NCI-H1092 (cell line): ENCODE measurements at places on chromosomes 4 and X.

GRCh38 chr4:19739101-19739651, 512.5 kb upstream of the SLIT2 start:
- DNase-seq = no peak

- DNase-seq = no peak
Measured at GRCh38 chr4:84258905-84259830, 239.9 kb downstream of the NKX6-1 start.

GRCh38 chr4:48197643-48198237, 63.7 kb upstream of the TXK start:
- no peak for DNase-seq

DNA sequence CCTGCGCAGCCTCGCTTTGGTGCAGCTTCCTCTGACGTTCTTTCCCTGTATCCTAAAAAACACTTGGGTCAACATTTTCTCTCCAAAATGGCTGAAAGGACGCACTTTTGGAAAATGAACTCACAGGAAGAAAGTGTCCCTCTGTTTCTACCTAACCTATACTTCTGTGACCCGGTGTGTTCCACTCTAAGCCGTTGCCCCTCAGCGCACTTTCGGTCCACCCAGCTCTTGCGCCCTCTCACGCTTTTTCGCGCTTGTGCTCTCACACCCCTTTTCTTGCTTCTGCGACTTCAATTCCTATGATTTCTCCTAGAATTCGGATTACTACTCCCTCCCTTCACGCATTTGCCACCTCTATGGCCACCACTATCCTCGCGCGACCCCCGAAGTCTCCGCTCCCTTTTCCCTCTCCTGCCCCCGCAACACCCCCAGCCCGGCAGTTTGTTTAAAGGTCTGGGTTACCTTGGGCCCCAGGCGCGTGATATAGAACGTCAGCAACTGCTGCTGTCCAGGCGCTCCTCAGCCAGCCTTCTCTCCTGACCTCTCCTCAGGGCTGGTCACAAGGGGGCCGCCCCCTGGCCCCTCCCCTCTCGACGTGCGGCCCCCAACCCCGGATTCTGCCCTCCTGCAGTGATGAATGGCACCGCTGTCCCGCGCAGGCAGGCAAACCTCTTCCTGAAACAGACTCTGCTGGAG, at the start of gene USP51:
Gene USP51 (minus strand): TSS at position 535 of the 696 bp plus-strand sequence. CDS start 909 bp downstream, outside the sequence.
- no peak for DNase-seq

- DNase-seq = no peak
Measured at GRCh38 chr4:41679991-41680390, 68.5 kb downstream of the PHOX2B start.

DNA sequence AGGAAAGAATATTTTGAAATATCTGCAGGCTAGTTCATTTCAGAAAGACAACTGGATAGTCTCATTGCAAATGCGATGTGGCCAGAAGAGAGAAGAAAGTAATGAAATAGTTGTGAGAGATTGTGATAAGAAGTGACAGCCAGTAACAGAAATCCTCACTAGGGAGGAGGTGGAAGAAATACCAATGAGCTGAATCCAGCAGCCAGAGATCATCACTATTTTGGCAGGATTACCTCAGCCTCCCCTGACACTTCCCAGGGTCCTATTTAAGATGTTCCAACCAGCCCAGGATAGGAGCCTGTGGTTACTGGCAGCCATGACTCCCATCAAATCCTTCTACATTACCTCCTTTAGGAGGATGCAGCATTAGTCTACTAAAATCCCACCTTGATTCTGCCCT, 76.7 kb upstream of the ARHGAP24 start:
- no peak for DNase-seq

- DNase-seq = no peak
Measured at GRCh38 chr4:55409468-55410171, 13.9 kb downstream of the TMEM165 start.

GRCh38 chrX:1894740-1895139, 279.9 kb downstream of the ASMT start:
- DNase-seq = no peak

DNA sequence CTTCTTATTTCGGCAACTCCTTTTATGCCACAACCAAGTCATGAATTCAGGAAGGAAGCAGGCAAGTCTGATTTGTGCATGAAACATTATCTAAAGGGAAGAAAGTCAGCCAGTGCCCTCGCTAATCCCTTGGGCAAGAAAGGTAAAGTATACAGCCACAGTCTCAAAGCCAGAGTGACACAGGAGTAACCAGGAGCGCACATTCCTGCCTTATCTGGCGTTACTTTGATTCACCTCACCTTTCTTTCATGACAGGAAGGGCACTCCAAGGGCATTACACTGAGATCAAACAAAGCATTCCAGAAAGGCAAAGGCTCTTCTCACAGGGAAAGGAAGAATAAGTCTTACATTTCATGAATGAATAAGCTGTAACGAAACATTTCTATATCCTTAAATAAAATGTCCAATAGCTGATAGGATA, 38.8 kb downstream of the FAT1 start:
- DNase-seq = no peak

GRCh38 chr4:38983291-38983690, 48.9 kb downstream of the TMEM156 start:
- no peak for DNase-seq

DNA sequence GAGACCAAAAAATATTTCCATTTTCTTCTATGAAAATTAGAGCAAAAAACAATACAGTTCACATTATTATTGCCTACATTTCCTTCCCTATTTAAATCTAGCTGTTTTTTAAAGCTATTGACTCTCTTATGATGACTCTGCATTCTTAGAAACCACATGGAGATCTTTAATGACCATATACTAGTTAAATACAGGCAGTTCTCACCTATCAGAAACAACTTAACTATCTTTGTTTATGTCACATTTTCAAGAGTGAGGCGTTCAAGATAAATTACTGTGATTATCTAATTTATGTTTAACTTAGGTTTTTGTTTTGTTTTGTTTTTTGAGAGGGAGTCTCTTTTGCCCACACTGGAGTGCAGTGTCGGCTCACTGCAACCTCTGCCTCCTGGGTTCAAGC, 3.0 kb downstream of the CISD2 start:
- DNase-seq = no peak

DNA sequence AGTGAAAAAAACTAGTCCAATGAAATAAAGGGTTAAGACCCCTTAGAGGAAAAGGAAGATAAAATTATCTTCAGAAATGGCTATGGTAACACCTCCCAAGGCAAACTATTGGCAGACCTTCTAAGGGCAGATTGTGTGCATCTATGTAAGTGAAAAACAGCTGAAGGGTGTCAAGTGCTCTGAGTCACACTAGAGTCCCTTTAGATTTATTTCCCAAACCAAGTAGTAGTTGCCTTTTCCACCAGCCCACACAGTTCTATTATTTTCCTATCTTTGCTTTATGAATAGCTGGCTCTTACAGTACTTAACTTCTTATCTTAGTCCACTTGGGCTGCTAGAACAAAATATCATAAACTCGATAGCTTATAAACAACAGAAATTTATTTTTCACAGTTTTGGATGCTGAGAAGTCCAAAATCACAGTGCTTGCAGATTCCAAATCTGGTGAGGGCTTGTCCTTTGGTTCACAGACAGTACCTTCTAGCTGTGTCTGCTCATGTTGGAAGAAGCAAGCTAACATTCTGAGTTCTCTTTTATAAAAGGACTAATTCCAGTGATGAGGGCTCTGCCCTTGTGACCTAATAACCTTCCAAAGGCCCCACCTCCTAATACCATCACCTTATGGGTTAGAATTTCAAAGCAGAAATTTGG, 143.6 kb downstream of the GRID2 start:
- DNase-seq = no peak

- no peak for DNase-seq
Measured at GRCh38 chr4:173835903-173836302, 305.9 kb upstream of the HAND2 start.

- DNase-seq = peak; percentile 8
Measured at GRCh38 chrX:20066968-20067708, 49.6 kb downstream of the MAP7D2 start.

GRCh38 chr4:167702391-167702790, 389.9 kb upstream of the ANXA10 start:
- no peak for DNase-seq

- no peak for DNase-seq
Measured at GRCh38 chr4:102392033-102392744, 46.9 kb upstream of the SLC39A8 start.

DNA sequence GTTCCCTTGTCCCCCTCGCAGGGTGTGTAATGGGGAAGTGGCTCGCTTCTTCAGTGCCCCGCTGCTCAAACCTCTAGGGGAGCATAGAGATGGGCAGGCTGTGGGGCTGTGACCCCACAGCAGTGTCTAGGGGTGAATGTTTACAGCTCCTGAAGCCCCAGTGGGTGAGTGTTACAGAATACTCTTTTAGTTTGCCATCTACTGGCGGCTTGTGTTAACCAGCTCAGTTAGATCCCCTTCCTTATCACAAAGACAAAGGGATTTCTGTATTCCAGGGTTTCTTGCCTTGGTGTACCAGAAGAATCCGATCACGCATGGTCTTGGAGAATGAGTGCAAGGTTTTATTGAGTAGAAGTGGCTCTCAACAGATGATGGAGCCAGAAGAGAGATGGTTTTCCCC, 108.1 kb upstream of the IQCM start:
- no peak for DNase-seq

GRCh38 chr4:124555959-124556358, 156.6 kb downstream of the ANKRD50 start:
- no peak for DNase-seq

DNA sequence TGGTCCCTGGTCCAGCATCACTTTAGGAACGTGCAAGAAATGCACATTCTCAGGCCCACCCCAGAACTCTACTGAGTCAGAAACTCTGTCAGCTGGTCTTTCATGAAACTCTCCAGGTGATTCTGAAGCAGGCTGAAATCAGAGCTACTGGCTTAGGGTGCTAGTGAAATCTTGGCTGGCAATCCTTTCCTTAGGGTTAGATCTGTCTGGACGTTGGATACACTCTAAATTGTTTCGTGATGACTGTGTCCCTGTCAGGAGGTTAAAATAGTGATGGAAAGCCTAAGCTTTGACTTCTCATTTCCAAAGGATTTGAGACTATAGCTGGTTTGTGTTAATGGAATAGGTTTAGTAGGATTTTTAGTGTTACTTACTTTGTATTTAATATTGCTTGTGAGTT, 99.1 kb downstream of the ARHGAP10 start:
- DNase-seq = no peak

DNA sequence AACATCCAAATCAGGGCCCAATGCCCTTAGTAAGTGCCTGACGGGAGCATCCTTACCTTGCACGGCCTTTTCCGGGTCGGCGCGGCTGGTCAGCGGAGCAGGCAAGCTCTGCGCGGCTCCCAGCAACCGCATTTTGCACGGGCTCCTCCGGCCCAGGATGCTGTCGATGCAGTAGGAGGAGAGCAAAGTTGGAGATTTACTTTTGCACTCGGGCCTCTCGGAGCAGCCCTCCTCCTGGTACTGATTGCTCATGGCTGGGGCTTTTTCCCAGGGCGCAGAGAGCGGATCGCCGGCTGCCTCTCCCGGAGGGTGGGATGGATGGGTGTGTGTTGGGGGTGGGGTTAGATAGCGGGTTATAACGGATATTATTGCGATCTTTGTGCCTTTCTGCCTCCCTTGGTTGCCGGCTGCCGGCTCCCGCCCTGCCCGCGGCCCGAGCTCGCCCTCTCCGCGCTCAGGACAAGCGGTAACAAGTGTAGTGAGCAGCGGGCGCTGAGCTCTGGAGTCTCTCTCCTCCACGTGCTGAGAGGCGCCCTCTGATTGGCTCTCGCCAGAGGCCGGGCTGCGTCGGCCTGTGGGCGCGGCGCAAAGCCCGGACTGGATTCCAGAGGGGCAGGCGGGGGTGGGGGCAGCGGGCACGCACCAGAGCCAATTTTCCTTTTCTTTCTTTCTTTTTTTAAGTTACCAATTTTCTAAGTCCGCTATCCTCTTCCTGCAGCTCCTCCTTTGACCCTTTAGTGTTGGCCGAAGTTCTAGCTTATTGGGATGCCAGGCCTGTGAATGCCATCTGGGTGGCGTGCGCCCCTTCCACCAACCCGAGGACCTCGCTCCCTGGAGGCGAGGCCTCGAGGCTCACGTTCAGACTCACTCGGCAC, at the start of gene ARX:
Gene ARX (minus strand): TSS at position 480 of the 875 bp plus-strand sequence. CDS start 228 bp downstream, at position 252.
- DNase-seq = peak; percentile 46

- DNase-seq = no peak
Measured at GRCh38 chr4:157025898-157026297, 50.1 kb upstream of the GLRB start.

- DNase-seq = no peak
Measured at GRCh38 chrX:120428309-120428708, 40.8 kb downstream of the LAMP2 start.

DNA sequence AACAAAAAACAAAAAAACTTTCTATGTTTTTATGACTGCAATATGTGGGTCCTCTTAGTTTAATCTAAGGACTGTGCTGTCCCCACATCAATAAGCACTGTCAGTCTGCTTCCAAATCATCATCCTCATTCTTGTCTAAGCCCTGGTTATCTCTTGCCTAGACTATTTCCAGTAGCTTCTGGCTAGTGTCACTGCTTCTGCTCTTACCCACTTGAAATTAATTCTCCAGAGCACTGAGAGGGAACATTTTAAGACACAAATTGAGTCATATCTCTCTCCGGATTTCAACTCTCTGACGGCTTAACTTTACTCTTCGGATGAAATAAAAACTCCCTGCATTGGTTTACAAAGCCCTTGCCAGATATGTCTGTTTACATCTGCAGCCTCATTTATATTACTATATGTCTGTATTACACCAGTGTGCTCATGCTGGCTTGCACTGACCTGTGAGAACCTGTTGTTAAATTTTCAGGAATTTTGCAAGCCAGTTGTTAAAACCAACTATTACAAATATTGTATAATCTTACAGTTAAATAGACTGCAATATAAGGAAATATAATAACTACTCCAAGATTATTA, 345.9 kb downstream of the ADGRL3 start:
- no peak for DNase-seq

DNA sequence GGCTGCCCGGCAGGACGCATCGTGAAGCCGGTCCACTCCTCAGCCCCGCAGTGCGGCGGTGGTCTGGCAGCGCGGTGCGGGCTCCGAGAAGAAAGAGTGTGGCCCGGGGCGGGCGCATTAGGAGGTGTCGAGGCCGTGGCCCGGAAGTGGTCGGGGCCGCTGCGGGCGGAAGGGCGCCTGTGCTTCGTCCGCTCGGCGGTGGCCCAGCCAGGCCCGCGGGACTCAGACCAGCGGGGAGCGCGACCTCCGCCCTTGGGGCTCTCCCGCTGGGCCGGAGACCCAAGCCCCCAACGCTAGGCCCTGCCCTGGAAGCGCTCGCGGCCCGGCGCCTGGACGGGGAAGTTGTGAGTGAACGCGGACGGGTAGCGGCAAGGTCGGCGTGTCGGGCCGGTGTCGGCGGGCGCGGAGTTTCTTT, 60.0 kb downstream of the HS3ST1 start:
- no peak for DNase-seq

DNA sequence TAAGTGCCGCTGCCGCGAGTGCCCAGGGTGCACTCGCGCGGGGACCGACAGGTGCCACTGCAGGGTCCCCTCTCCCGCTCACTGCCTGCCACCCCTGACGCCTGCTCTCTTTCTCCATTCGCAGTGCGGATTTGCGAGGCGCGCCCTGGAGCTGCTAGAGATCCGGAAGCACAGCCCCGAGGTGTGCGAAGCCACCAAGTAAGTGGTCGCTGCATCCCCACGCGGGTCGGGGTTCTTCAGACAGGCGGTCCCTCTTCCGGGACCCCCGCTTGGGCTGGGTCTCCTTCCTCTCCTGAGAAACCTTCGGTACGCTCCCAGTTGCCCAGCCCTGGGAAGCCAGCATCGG, 547 bp downstream of the GUCY1A1 start:
- no peak for DNase-seq

- no peak for DNase-seq
Measured at GRCh38 chr4:151679231-151679630, 81.6 kb downstream of the GATB start.

GRCh38 chr4:102759831-102760644, 730 bp downstream of the MANBA start:
- no peak for DNase-seq

GRCh38 chrX:8313844-8314243, 142.8 kb upstream of the VCX2 start:
- DNase-seq = no peak
